Stimulated activated naive CD8-positive, alpha-beta T cell treated with anti-CD3 and anti-CD28 coated beads, Interleukin-15, amount 100 ng/mL, for 72 hours (primary cell): ENCODE measurements at places on chromosomes 5 and 9.

- no peak for DNase-seq
These were observed 36.5 kb downstream of the CFAP95 start for GRCh38 chr9:69857131-69857530.

- DNase-seq: no peak
These were observed at the start of gene FYB1 for GRCh38 chr5:39219437-39219836. FYB1 (minus strand) TSS chr5:39219563; CDS start chr5:39202960, 16,603 bp downstream.

DNA sequence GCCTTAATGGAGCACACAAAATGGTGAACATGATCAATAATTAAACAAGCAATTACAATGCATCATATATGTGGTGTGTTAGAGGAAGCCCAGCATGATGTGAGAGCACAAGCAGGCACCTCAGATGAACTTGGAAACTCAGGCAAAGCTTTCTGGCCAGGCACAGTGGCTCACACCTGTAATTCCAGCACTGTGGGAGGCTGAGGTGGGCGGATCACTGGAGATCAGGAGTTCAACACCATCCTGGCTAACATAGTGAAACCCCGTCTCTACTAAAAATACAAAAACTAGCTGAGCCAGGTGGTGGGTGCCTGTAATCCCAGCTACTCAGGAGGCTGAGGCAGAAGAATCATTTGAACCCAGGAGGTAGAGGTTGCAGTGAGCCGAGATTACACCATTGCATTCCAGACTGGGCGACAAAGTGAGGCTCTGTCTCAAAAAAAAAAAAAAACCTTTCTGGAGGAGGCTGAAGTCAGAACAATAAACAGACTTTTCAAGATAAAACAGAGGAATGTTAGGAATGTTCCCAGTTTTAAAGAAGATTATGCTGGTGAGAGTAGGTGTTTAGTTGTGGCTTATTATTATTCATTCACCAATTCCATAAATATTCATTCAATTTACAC is 159.4 kb downstream of the CEMIP2 start:
- DNase-seq: no peak

- DNase-seq: no peak
These were observed 244.8 kb downstream of the MPDZ start for GRCh38 chr9:13034694-13035002.

DNA sequence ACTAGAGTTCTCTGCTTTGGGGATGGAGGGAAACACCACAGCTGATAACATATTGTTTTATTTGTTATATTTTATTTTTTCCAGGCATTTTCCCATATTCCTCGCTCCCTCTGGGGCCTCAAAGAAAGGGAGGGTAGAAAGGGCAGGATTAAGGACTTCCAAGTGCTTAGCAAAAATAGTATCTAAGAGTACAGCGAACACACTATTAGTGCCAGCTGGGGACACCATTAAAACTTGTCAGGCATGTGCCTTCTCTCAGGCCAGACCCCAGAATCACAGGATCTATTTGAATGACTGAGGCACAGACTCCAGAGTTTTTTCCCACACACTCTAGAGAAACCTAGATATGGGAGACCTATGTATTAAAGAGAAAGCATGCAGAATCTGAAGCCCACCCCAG is 451.0 kb upstream of the TRPC7 start:
- DNase-seq: no peak

- DNase-seq: no peak
These were observed 33.6 kb downstream of the FYB1 start for GRCh38 chr5:39185761-39186160.
